AG10803 (cell line): ENCODE measurements at places on chromosomes 3 and 15.

- peak; percentile 53 for DNase-seq
Measured at GRCh38 chr3:128066114-128066513, 13.9 kb downstream of the SEC61A1 start.

- DNase-seq, result no peak
Measured at GRCh38 chr3:65967451-65967850, 71.3 kb downstream of the MAGI1 start.

DNA sequence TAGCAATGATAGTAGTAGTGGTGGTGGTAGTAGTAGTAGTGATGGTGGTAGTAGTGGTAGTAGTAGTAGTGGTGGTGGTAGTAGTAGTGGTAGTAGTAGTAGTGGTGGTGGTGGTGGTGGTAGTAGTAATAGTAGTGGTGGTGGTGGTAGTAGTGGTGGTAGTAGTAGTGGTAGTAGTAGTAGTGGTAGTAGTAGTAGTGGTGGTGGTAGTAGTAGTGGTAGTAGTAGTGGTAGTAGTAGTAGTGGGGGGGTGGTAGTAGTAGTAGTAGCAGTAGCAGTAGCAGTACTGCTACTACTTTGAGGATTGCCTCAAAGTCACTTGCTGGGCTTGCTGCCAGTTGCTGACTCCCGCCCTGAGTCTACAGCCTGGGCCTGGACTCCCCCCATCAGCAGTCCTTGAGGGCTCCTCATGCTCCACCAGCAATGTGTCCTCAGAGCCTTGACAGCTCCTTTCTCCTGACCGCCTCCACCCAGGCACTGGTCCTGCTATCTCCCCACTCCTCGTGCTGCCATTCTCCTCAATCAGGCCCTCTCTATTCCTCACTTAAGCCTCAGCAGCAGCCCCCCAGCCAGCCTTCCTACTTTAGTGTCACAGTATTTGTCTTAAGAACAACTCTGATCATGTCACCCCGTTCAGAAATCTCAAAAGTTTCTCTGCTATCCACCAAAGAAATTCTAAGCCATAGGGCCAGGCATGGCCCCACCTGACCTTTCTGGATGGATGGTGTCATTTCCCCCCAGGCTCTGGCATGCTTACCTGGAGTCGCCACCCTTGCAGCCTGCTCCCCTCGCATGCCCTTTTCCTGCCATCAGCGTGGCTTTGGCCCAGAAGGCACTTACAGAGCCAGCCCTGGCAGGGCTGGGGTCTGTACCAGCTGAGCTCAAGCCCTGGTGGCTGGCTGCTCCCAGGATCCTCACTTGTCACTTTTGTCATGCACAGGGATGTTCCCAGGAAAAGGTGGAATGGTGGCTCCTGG, 45.6 kb downstream of the DLEC1 start:
- peak; percentile 33 for DNase-seq

DNA sequence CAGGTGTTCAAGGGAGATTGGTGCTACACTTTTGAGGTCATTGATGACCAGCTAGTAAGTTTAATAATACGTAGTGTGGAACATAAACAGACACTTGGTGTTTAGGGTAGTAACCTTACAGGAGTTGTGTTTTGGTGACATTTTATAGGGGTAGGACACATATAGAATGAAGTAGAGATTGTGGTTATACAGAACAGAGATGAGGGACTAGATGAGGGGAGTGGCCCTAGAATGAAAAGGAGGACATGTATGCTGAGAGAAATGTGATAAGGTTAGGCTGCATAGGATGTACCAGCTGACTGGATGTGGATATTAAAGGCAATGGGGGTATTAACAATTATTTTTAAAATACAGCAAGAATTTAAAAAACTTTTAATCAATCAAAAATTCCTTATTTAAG, 8.0 kb downstream of the MBNL1 start:
- DNase-seq, result no peak

DNA sequence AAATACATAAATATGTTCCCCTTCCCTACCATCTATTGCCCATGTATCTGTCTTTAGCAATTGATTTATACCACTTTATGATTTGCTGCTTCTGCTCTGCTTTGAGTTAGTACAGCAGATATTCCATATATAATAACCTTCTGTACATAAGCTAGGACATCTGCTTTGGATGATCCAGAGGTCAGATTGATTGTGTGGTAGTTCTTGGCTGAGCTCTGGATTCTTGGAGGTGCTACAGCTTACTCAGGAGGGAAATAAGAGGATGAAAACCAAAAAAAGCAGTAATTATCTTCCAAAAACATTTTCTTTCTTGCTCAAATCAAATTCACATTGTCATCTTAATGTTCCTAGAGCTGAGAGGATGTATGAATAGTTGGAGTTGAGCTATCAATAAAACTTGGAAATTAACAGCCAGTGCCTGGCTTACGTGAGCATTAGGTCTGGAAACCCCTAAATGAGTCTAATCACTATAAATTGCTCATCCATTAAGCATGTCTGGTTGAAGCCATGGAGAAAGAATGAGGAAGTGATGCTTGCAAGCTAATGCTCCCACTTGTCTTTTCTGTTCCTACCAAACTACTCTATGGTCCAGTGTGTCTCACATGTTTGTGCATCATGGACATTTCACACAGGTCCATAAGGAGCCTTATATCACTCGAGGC, 36.3 kb upstream of the TMEM42 start:
- peak; percentile 77 for DNase-seq

GRCh38 chr3:11653298-11654055, 9.8 kb upstream of the VGLL4 start:
- no peak for DNase-seq

- peak; percentile 55 for DNase-seq
Measured at GRCh38 chr3:101695779-101696372, 9.4 kb upstream of the RPL24 start.

GRCh38 chr3:137738710-137739109, 25.4 kb upstream of the SOX14 start:
- no peak for DNase-seq

GRCh38 chr15:48176957-48177356, 1.1 kb downstream of the MYEF2 start:
- DNase-seq, result no peak

GRCh38 chr3:13693441-13693840, 144.5 kb downstream of the FBLN2 start:
- no peak for DNase-seq

DNA sequence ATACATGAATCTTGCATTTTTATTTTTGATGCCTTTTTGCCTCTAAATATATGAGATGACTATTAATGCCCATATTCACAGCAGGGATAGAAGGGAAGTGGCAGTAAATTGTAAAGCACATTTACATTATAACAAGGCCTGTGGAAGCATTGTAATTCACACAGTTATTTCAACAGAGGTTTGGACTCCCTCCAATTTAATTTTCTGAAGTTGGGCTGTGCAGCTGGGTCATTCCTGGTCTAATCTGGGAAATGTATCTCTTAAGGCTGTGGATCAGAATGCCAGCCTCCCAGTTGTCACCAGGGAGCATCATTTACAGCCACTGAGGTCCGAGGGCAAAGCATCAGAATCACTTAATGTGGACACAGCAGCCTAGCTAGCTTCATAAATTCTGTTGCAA, 434.5 kb downstream of the MFSD1 start:
- DNase-seq, result peak; percentile 46

DNA sequence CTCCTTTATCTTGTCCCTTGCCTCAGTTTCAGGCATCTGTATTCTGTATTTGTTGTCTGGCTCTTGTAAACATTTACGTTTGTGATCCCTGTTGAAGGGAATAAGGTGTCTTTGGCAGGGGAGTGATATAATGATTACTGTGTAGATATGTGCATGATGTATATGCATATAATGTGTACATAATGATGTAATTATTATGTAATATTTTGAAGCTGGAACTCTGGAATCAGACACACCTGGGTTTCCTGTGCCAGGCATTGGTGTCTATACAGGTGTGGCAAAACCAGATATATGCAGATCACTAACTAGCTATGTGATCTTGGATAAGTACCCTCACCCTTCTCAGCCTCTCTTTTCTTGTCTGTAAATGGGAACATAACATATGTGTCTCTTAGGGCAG, 241.2 kb upstream of the FEZF2 start:
- no peak for DNase-seq

GRCh38 chr3:45950686-45951600, 7.7 kb downstream of the CXCR6 start:
- DNase-seq, result no peak

GRCh38 chr3:54777141-54777540, 150.7 kb downstream of the LRTM1 start:
- no peak for DNase-seq

DNA sequence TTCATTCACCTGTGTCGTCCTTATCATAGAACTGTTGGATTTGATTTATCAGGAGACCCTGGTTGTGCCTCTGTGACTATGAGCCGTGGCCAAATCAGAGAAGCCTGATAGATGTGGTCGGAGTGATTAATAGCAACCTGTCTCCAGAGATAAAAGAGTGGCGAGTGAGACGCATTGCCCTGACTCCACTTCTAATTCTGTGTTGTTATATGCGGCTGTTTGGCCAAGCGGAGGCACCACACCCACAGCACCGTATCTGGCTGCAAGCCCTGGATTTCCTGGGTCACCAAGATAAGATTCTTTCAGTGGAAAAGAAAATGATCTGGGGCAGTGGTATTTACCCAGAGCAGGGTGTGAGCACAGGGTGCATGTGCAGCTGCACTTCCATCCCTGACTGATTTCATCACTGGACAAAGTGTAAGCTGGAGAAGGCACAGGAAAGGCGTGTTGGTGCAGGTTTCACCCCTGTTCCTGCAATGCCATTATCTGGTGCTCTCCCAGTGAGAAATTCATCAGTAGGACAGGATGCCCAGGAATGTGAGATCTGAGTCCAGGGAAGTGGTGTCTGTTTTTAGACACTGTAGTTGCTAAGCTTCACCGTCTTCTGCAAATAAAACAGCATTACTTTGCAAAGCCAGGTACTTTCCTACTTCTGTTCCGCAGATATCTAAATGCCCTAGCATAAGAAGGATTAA, 84.6 kb downstream of the CD47 start:
- DNase-seq, result peak; percentile 27
